ENCODE measurements at places on chromosomes 13 and 19. TPM values are rescaled to one million over a fixed set of nuclear protein-coding genes. Genes with fewer than 3 reads are reported as not detected.

Gene ADPRHL1
- total RNA-seq, result 0.28 TPM

Gene CALR3
- total RNA-seq, result 0.08 TPM

DNA sequence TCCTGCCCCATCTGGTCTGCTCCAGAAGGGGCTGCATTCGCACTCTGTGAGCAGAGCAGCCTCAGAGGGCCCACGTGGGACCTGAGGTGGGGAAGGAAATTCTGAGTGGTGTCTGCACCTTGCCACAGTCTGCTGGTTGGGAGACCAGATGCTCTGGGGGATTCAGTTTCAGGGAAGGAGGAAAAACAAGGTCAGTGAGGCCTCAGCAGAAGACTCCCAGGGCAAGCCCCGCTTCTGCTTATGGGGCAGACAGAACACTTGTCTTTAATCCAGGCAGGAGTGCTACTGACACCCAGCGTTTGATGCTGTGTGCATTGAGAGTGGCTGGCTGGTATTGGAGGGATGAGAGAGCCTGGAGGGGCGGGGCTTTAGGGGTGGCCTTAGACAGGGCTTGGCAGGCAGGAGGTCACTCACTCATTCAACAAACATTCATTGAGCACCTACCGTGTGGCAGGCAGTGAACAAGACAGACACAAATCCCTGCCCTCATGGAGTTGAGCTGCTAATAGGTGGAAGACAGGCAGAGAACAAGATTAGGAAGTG, 4.9 kb upstream of the CLEC17A start:
- H3K4me1 ChIP-seq, result no peaks in the 10 kb centered on the region
- no peak overlapping the region for H3K27ac ChIP-seq
- no peak for DNase-seq
- H3K36me3 ChIP-seq, result no peaks in the 10 kb centered on the region
- H3K27me3 ChIP-seq, result no peaks in the 10 kb centered on the region

DNA sequence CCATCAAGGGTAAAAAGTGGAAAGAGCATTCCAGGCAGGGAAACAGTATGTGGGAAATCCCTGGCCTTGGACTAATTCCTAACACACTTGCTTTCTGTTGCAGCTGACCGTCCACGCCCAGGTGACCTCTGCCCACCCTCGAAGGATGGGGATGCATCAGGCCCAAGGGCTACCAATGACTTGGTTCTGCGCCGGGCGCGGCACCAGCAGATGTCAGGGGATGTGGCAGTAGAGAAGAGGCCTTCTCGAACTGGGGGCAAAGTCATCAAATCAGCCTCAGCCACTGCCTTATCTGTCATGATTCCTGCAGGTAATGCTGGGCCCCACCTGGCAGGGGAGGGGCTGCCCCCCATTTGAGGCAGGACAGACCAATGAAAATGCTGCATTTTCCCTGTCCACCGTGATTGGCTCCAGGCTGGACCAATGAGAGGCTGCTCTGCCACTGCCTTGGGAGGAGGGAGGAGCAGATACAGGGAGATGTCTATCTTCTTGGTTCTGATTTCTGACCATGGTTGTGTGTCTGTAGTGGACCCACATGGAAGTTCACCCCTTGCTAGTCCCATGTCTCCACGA, 12.6 kb downstream of the DNASE2 start:
- no peak overlapping the region for H3K27ac ChIP-seq
- no peaks in the 10 kb centered on the region for H3K36me3 ChIP-seq
- H3K27me3 ChIP-seq, result no peaks in the 10 kb centered on the region
